ENCODE measurements at places on chromosomes 6 and 20.

DNA sequence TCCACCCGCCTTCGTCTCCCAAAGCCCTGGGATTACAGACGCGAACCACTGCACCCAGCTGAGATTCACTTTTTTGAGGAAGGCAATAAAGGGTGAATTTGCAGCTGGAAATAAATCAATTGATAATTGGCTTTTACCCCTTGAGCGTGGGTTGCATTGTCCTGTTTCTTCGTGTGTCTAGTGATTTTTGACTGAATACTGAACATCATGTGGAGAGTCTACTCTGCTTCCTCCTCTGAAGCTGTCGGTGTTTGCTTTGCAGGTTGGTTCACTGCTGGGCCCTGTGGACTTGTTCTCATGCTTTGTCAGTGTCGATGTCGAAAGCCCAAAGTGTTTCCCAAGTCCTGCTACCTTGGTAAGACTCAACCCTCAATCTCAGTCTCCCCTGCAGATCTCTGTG lies 5.8 kb upstream of the EEF1A2 start:
- no peak for DNase-seq

GRCh38 chr20:61759286-61760065 lies 306.2 kb downstream of the TAF4 start:
- no peak for DNase-seq

DNA sequence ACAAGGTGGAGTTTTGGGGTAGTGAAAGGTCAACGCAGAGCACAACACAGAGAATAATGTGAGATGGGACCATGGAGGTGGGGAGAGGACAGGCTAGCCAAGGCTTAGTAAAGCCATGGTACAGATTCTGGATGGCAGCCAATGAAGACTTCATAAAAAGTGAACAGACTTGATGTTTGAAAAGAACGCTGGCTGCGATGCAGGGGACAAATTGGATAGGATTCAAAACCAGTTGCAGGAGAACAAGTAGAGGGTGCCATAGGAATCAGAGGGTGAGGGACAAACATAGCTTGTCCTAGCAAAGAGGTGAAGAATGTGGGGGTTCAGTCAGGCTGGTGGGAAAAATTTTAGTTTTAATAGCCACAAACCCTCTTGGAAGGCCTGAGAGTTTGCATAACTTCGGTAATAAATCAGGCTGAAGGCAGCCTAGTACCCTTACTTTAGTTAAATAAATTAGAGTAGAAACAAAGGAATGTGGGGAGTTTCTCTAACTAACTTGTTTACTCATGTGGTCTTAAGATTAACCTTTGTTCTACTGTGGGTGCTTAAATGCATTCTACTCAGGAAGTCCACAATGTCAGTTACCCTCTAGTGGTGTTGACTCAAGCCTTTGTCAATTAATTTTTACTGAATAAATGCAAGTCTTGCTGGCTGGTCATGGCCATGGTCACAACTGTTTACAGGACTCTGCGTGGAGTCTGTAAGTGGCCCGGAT lies 216.4 kb downstream of the C6orf118 start:
- no peak for DNase-seq

- DNase-seq = peak; percentile 49
These were observed 24.6 kb downstream of the RIPOR2 start for GRCh38 chr6:24910961-24911725.

DNA sequence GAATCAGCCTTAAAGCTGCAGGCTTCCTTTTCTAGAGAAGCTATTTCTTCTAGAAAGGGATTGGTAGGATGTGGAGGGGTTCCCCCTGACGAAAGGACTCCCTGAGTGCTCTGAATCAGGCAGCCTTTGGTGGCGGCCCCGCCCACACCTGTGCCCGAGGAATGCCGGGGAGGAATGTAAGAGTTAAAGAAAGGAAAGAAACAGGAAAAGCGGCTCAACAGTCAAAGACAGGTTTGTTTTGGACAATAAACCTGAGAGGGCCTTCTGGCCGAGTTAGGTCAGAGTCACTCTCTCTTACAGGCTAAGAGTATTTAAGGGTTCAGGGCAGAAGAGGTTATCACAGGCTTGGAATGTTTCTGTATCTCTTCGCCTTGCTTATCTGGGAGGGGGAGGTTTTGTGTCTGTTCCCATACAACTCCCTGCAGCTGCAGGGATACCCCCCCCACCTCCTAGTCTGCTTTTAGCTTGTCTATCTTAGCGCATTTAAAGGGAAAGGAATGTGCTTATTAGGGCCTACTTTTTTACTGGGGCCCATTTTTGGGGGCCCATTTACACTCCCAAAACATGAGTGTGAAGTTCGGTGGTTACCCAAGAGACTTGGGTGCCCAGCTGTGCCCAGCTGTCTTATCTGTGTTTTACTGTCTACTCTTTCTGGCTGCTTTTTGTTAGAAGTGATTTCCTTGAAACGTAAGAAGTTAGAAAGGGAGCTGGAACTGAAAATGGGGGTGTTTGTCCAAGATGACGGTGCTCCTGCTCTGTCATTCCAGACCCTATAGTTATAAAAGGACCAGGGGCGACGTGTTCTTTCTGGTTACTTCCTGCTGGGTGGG lies 32.8 kb downstream of the DYNLT1 start:
- DNase-seq = no peak

- DNase-seq = no peak
These were observed 39.0 kb downstream of the MTRES1 start for GRCh38 chr6:107066697-107067659.

- DNase-seq = no peak
These were observed 854.2 kb downstream of the PHF3 start for GRCh38 chr6:64489763-64490162.
